ENCODE measurements at places on chromosomes 5 and 9.

DNA sequence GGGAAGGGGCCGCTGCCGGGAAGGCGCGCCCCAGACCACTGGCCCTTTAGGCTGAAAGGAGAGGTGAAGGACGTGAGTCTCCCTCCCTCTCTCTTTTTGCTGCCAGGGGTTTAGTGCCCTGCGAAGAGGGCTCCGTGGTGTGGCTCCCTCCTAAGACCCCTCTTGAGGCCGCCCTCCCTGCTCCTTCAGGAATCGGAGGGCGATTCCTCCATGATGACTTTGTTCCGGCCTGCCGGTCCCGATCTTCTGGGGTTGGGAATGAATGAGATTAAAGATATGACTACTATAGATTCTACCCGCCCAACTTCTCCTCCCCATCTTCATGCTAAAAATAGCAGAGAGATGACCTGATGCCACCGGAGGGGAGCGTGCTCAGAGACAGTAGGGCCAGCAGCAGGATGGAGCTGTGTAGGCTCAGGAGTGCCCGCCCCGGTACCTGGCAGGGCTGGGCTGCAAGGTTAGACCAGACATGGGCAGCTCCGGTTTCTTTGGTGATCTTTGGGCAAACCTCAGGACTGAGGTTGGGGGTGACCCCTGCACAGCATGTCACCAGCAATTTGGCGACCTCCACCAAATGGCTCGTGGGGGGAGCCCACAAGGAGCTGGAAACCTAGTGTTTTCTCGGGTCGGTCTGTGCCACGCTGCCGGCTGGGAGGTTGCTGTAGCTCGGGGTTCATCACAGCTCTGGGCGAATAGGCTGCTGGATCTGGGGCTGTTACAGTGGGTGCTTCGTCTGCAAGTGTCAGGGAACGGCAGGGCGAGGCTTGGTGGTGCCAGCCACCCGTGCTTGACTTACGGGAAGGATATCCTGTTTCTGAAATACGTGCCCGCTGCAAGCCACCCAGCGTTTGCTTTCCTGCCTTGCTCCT is 1.7 kb downstream of the OLFM1 start:
- DNase-seq, result no peak

DNA sequence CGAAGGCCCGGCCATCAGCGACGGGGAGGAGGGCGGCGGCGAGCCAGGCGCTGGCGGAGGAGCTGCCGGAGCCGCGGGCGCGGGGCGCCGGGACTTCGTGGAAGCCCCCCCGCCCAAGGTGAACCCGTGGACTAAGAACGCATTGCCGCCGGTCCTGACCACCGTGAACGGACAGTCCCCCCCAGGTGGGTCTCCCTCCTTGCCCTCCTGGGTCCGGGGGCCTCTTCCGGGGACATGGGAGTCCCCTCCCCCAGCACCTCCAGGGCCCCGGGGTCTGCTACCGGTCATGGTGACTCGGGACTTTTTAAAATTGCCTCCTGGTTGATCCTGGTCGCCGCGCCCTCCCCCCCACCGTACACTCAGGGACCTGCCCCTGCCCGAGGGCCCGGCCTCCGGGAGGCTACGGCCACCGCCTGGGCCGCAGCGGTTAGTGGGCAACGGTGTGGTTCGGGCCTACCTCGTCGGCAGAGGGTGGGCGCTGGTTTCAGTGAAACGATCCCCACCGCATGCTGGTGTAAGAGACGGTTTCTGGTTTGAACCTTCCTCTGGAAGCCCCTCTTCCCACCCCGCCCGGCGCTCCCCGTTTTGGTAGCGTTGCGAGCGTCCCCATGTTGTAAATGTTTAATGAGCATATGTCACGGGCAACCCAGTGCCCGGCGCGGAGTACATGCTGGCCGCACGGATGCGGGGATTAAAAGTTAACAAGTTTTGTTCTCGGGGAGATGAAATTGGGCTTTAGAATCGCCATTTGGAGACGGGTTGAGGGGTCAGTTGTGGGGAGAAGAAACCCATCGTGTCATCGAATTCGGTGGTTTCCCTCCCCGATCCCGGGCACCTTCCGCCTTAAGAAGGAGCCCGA is 1.1 kb downstream of the LARP1 start:
- DNase-seq, result no peak

GRCh38 chr5:179321206-179321987 is 23.9 kb downstream of the ADAMTS2 start:
- no peak for DNase-seq

GRCh38 chr5:33472805-33473409 is 32.1 kb downstream of the TARS1 start:
- DNase-seq, result no peak
